Liver (tissue), 10 donors: ENCODE measurements at places on chromosomes 6 and 20. TPM values are rescaled to one million over a fixed set of nuclear protein-coding genes. Genes with fewer than 3 reads are reported as not detected.

GRCh38 chr6:70884074-70884983 is 72.5 kb downstream of the B3GAT2 start:
- DNase-seq: peak; percentile 53

DNA sequence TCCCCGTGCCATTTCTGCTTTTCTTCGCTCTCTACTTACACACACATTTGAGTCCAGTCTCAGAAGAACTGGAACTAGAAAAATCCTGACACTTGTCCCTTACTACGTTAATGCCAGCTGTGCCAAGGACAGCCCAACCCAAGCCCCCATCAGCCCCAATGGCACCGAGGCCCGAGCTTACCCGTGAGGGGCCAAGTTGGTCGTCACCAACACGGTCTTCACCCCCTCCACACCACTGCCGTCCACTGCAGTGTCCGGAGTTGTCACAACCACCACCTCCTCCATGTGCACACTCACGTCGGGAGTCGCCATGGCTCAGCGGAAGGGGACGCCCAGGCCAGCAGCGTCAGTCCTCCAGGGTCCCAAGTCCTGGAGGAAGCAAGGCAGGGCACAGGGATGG is 7.8 kb downstream of the GMEB2 start:
- no peak for DNase-seq

- peak; percentile 68 for DNase-seq
Measured at GRCh38 chr6:32952817-32953739, at the start of gene HLA-DMA. HLA-DMA (minus strand) TSS chr6:32953097; CDS start chr6:32953036, 61 bp downstream.

- no peak for DNase-seq
Measured at GRCh38 chr20:43680981-43681380, 14.1 kb downstream of the MYBL2 start.

DNA sequence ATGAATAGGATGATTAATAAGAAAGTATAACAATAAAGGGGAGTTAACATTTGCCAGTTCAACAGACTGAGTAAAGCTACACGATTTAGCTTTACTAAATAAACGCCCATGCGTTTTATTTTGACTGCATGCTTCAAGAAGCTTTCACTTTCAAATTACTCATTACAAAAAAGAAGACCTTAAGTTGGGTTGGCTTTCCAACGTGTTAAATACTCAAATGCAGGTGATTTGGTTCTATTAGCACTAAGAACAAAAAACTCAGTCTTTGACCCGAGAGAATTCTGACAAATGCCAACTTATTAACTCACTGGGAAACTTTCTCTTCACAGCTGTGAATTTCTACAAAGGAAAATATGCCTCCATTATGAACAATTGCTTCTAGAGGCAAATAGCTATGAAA is 24.8 kb downstream of the RNF146 start:
- DNase-seq: no peak

DNA sequence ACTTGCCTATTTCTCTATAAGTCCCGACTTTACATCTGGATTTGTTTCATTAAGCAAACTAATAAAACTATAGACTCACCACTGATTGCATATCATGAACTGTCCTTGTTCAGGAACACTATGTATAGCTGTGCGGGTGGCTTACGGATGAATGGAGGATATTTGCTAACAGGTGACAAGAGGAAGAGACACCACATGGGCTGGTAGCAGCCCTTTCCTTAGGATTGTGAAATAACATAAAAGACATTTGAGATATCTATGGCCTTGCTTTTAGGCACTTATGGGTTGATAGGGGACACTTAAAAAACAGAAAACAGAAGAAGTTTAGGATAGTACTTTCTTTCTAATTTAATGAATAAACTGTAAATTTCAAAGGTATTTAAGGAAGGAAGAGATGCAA is 5.0 kb upstream of the CAP2 start:
- no peak for DNase-seq

DNA sequence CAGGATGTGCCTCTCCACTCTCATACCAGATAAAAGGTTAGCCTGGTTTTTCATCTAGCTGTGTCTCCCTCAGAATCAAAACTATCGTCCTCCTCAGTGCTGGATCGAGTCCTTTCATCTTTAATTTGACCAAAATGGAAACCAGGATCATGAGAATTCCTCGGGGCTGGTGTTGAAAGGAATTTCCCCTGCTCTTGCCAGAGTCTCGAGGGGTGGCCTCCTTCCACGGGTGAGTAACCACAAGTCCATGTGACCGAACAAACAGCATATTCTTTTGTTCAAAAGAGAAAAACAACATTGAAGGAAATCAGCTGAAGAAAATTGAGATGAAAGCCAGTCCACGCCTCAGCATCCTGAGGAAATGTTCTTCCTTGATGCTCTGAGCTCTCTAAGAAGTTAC is 165.9 kb upstream of the CDYL start:
- no peak for DNase-seq

DNA sequence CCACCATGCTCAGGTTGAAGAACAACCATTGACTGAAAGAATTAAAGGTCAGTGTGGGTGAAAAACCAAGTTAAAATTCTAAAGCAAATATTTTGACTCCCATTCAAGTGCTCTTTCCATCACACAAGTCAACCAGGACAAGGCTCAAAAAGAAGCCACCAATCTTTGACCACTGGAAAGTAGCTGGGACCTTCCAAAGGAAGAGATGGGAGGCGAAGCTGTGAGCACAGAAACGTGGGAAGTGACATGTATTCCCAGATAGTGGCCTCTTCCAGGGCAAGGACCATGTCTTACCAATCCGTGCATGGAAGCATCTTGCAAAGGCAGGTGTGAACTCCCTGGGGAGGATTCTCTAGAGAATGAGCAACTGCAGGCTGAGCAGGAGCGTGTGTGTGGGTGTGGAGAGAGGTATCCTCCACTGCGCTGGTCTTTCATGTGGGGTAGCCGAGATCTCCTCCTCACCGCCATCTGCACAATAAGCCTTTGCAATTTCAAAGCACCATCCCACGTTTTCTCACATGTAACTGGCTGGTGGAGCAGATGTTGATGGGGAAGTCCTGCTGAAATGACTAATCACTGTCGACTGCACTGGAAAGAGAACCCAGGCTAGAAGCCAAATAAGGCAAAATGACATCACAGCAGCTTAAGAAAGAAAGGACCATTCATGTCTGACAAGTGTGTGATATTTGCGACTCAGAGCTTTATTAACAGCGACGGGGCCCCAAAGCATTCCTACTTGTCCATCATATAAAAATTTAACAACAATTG is 189.4 kb upstream of the RREB1 start:
- DNase-seq: no peak

GRCh38 chr6:39269961-39270360 is 40.7 kb upstream of the KCNK5 start:
- no peak for DNase-seq

Gene MYLK2
- total RNA-seq: not detected

Gene SUPT3H
- 4.8 TPM for total RNA-seq

Gene RAD21L1
- total RNA-seq: not detected
